GM12891 (cell line): ENCODE measurements at places on chromosomes 3 and 15.

GRCh38 chr3:169809230-169809795, 3.4 kb upstream of the LRRIQ4 start:
- no peak for DNase-seq

DNA sequence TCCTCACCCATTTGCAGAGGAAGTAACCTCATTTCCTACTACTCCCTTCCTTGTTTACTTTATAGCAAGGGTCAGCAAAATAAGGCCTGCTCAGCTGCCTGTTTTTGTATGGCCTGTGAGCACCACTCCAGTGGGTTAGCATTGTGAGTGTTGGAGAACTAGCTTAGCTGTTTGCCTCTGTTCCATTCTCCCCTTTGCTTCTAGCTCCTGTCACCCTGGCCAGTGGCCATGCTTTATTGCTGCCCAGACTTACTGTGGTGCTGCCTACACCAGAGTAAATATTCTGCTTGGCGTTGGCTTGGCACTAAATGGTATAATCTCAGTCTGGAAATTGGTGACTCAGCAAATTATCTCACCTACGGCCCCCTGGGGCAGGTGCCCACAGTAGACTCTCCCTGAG, 8.8 kb downstream of the PDCD6IP start:
- DNase-seq = no peak

GRCh38 chr3:134404366-134404885, 30.2 kb upstream of the AMOTL2 start:
- DNase-seq = no peak

DNA sequence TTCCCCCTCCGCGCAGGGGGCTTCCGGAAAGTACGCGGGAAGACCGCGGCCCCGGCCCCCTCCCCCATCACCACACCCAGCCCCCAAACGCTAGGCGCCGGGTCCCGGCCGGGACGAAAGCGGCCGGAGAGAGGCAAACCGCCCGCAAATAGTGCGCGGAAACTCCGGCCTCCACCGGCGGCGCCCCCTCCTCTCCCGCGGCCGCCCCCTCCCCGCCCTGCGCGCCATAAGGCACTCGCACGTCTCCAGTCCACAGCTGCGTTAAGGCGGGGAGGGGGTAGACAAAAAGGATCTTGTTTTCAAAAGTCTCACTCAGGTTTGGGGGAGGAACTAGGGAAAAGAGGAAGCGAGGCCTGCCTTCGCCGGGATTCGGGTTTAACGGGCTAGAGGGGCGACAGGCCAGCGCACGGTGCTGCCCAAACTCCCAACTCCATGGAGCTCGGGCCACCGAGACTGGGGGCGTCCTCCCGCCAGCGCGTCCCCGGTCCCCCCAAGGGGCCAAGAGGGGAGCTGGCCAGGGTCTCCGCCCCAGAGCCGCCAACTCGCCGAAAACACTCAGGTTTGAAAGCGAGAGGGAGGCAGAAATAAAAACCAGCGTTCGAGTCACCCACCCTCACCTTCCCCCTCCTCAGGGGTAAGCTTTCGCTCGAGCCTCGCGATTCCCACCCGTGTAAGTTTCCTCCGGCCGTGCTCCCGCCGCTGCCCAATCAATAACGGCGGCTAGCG, 1.8 kb downstream of the ANP32A start:
- no peak for DNase-seq

- no peak for DNase-seq
These were observed 106.2 kb downstream of the DGKG start for GRCh38 chr3:186255703-186256331.
